RCC 7860 (cell line): ENCODE measurements at places on chromosomes 7 and 10.

DNA sequence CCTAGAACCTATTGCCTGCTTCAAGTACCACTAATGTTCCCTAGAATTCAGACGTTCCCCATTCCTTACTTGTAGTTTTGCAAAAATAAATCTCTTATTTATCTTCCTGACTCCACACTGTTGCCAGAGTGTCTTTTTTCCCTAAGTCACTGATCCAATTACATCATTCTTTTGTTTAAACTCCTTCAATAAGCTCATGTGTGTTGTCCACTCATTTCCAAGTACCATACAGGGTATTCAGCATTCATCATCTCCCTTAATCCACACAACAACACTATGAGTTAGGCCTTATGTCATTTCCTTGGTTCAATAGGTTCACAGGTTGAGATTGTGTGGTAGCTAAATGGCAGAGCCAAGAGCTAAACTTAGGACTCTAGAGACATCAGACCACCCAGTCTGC lies 119.9 kb upstream of the RHOBTB1 start:
- DNase-seq = no peak

- no peak for DNase-seq
These were observed 1.7 kb upstream of the HOXA13 start for GRCh38 chr7:27201580-27202017.

DNA sequence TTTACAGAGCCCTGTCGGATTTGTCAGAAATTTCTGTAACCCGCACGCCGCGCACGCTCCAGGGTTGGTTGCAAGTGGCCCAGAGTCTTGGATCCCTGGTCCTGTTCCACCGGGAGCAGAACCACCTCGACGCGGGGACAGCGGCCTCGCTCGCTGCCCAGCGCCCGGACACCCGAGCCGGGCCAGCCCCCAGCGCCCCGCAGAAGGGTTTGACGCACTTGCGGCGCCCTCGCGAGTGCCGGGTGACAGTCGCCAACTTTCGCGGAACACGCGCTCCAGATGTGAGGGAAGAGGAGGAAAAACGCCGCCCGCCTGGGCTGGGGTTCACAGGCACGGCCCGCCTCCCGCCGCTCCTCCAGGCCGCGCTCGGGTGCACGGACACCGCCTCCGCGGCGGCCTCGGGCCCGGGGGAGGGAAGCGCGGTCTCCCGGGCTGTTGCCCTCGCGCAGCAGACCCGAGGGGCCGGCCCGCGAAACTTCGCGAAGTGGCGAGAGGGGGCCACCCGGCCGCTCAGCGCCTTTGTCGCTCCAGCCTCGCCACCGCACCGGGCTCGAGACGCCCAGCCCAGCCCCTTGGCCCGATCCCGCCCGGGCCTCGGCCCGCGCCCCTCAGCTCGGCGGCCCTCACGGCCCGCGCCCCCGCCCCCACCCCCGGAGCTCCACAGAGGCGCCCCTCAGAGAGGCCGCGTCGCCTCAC lies 514 bp downstream of the RNF216 start:
- DNase-seq = no peak

GRCh38 chr10:54091237-54091636 lies 709.8 kb downstream of the PCDH15 start:
- no peak for DNase-seq

DNA sequence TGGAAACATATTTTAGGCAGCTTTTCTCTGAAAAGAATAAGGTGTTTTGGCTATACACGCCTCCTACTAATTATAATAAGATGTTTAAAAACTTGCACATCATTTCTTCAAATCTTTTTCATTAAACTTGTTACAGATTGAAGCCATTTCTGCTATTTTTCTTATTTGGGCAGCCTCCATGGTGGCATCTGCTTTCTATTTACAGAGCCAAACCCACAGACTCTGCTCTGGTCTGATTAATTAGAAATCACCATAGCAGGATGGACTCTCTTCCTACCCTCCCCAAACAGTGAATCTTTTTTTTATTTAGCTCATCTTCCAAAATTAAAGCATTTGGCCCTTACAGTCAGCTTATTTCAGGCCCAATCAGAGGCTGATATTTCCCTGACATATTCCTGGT lies 85.7 kb upstream of the AOAH start:
- DNase-seq = no peak

DNA sequence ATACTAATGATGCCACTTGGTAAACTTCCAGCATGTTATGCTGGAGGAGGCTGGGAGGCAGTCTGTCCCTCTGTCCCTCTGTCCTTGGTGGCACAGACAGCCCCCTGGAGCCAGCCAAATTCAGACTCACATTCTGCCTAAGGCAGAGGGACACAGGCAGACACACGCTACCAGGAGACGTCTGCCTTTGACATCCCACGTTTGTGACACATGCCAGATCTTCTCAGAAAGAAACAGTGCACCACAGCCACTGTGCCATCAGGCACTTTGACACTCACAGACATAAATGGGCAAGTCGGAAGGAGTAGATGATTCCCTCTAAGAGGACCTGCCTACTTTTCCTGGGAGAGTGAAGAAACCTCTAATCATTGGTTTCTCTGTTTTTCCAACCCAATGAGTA lies 467.0 kb downstream of the DPP6 start:
- DNase-seq = no peak

GRCh38 chr7:3493499-3493898 lies 192.4 kb downstream of the SDK1 start:
- peak; percentile 68 for DNase-seq

- DNase-seq = no peak
These were observed 587 bp downstream of the HOXA10 start for GRCh38 chr7:27173511-27173955.

- DNase-seq = no peak
These were observed 1.1 kb downstream of the DENND2A start for GRCh38 chr7:140639366-140640053.

- no peak for DNase-seq
These were observed 64.7 kb downstream of the TPK1 start for GRCh38 chr7:144771174-144771573.

GRCh38 chr7:75734586-75735458 lies 3.9 kb downstream of the HIP1 start:
- no peak for DNase-seq

DNA sequence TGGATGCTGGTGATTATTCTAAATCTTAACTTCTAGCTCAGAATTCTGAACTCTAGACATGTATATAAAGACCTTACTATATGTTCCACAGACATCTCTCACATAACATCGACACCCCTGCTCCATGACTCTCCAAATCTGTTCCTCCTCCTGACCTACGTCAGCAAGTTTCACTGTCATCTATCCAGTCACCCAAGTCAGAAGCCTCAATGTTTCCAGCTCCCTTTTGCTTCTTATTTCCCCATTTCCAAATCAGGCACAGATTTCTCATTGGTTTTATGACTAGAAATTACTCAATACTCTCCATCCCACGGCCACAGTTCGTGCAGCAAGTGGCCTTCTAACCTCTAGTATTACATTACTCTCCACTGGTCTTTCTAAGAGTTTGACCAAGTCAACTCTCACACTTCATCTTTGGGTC lies 28.5 kb downstream of the EPC1 start:
- DNase-seq = no peak

DNA sequence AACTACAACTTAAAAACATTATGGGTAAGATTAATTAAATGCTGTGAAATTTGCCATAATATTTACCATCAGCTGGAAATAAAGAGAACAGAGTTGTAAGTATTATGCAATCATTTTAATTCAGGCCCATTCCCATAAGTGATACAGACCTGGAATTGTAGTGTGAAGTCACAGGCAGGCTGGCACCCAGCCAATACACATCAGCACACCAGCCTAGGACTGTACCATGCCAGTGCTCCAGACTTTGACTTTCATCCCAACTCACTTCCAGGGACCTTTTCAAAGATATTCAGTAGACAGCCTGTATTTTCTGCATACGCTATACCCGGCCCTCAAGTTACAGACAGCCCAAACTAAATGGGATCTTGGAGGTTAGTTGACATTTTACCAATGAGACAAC lies 143.3 kb downstream of the TES start:
- peak; percentile 51 for DNase-seq

DNA sequence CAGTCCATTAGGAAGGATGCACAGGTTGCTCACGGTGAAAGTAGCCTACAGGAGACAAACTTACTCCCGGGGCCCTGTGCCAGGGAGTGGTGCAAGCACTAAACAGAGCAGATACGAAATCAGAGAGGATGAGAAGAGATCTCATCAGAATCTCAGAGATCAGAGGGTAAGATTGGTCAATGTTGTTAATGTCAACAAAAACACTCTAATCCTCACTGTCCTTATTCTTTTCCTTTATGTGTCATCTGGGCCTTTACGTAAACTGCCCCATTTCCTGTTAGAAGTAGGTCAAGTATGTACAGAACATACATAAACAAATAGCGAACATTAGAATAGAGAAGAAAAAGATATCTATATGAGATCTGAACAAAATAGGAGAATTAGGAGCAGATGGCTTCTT lies 163.1 kb downstream of the PPP1R17 start:
- DNase-seq = no peak

GRCh38 chr7:84921154-84921553 lies 265.7 kb downstream of the SEMA3D start:
- no peak for DNase-seq

DNA sequence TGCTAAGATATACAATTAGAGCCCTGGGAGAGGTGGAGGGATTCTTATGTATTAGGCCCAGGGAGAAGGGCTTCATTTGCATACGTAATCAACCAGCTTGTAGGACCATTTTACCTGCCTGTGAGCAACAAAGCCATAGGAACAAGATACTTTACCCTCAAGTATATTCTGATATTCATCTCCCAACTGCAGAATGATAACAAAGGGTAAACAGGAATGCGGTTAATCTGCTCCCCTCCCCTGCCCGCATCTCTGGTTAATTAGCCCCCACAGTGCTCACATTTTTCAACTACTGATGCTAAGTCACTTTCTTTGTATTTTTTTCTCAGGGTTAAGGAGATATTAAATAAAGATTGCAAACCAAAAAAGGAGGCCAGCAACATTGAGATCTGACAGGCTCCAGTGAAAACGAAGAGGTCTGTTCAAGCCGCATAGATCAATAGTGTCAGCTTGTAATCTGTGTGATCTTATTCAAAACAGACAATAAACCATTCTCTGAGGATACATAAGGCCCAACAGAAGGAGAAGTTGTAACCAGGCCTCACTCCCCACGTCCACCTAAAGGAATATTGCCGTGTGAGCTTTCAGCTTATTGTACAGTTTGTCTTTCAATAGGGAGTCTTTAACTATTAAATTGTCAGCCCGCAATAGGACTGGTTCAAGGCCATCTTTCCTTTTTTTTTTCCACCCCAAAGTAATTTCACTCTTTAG lies 203.4 kb downstream of the RAPGEF5 start:
- no peak for DNase-seq
